Epithelial cell of prostate (primary cell): ENCODE measurements at places on chromosomes 5 and 9.

DNA sequence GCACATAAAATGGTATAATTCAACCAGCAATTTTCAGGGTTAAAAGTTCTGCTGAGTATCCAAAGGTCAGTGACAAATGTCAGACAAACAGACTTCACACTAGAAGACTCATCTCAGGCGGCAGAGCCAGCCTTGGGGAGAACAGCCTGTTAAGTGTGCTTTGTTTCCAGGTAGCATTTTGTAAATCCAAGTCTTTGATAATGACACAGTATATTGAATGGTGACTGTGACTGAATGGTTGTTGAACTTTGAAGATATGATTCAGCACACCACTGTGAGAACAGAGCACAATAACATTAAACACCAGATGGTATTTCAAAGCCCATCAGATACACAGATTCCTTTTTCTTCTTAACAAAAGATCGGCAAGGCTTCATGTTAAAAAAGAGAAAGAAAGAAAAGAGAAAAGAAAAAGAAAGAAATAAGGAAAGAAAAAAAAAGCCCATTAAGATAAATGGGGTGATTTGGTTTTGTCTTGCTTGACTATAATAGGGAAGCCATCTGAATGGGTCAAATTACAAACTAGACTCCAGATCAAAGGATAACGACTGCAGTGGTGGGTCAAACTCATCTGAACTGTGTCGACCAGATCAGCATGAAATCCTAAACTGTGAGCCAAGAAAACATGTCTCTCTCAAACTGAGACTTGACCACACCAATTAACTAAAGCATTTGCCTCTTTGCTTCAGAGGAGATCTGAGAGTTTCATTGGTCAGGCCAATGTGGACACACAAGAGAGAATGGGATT lies 313.0 kb upstream of the ZNF608 start:
- no peak for DNase-seq

DNA sequence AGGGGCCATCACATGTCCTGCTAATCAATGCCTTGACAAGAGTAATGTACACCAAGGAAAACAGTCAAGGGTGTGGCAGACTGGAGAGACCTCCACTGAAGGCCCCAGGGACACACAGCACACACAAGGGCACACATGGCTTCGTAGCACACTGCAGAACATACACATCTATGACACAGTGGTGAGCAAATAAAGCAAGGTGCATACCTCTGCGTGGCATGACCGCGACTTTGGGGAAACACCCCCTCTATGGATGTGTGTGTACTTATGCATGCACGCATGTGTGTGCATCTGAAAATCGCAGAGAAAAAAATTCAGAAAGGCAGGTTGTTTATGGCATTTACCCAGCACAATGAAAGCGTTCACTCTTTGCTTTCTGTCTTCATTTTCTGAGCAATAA lies 20.5 kb downstream of the SEMA4D start:
- DNase-seq: no peak

- DNase-seq: no peak
Measured at GRCh38 chr5:139733010-139733688, 62.5 kb upstream of the PSD2 start.

GRCh38 chr5:159732220-159732619 lies 184.1 kb upstream of the ADRA1B start:
- DNase-seq: no peak

- DNase-seq: no peak
Measured at GRCh38 chr5:14197056-14197455, 53.9 kb downstream of the TRIO start.

DNA sequence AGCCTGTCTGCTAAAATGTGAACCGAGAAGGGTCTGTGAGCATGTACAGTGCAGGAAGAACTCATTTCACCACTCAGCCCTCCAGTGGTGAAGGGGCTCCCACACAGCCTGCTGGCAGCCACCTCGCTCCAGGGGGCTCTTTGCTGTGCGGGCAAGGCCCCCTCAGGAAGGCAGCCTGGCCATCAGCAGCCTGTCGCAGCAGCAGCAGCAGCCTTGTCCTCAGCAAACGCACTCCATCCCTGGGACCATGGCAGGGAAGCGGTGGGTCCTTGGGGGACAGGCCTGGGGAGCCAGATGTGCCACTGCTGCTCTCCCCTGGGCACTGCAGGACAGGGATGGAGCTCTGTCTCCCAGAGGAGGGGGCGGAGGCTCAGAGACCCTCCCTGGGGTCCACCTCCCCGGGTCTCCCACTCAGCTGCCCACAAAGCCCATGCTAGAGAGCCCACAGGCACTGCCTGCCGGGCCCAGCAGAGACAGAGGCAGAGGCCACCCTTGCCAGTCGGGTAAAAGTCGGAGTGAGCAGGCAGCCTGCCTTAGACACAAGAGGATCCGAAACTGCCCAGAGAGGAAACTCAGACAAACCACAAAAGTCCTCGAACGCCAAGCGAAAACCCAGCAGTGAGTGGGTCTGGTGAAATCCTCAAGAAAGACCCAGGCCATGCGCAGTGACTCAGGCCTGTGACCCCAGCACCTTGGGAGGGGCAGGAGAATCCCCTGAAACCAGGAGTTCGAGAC lies 8.0 kb downstream of the BRD3 start:
- DNase-seq: no peak

GRCh38 chr9:79572608-79573411 lies 1.0 kb downstream of the TLE4 start:
- no peak for DNase-seq

GRCh38 chr5:65866837-65867521 lies 59.4 kb upstream of the ERBIN start:
- no peak for DNase-seq

- no peak for DNase-seq
Measured at GRCh38 chr9:133579601-133580418, 29.4 kb downstream of the FAM163B start.

DNA sequence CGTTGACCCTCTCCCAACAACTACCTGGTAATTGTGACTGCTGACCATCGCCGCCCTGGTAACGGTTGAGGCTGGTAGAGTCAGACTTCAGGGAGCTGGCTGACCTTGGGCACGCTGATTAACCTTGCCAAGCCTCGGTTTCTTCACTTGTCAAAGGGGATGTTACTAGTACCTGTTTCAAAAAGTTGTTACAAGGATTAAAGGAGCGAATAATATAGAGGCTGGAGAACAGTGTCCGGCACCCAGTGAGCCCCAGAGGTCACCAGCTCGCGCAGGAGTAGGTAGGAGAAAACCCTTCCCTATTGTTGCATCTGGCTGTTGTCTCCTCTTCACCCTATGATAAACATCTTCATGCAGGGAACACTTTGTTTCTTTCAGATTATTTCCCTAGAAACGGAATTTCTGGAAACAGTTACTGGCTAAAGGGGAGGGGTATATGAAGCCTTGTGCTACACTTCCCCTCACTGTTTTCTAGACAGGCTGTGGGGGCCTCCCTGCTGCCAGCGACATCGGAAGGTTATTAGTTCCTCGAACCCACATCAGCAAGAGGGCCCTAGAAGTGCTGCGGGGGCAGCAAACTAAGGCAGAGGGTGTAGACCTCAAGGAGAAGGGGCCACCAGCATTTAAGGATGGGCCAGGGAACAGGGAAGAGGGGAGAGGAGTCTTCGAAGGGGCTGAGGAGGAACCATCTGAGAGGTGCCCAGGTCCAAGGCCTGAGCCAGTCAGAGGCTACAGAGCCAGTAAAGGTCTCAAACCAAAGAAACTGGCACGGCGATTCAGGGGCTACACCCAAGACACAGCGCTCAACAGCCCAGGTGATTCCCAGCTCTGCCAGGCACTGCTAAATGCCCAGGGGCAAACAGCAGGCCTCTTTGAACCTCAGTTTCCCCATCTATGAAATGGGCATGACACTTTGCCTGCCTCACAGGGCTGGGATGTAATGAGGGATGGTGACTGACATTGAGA lies 37.6 kb downstream of the HRH2 start:
- no peak for DNase-seq

- DNase-seq: no peak
Measured at GRCh38 chr9:85740787-85741094, 1.0 kb downstream of the AGTPBP1 start.

- DNase-seq: no peak
Measured at GRCh38 chr5:104353371-104353770, 790.8 kb upstream of the NUDT12 start.

DNA sequence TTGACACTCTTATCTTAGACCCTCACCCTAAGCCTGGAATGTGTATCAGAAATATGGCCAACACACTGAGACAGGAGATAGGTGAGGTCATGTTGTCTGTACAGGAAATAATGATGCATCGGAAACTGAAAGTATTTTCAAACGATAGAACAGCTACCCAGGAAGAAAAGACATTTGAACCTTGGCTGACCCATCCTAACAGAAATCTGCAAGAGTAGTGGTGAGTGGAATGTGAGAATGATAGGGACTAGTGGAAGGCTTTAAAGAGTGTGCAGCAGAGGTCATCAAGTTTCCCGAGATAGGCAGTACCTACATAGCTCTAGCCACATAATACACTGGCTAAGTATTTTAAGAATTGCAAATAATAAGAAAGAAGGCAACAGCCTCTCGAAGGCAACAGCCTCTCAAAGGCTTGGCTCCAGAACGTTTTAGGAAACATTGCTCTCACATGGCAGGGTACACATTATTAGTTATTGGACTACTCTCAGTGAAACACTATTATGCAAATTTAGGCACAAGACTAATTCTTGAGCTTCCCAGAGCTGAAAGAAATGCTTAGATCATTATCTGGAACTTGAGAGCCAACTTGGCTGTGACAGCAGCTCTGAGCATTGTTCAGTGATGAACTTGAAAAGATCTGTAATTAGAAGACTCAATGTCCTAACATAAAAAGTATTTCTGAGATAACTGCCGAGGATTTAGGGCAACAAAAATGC lies 133.1 kb upstream of the FBXL7 start:
- no peak for DNase-seq

- DNase-seq: no peak
Measured at GRCh38 chr5:77847814-77848290, 71.7 kb upstream of the TBCA start.

GRCh38 chr5:161380486-161380885 lies 166.0 kb downstream of the GABRB2 start:
- DNase-seq: no peak

GRCh38 chr5:55172937-55173686 lies at the start of gene CDC20B:
Gene CDC20B, minus strand, starts transcription at chr5:55173177. Its CDS starts 177 bp downstream, at chr5:55173000.
- DNase-seq: no peak

DNA sequence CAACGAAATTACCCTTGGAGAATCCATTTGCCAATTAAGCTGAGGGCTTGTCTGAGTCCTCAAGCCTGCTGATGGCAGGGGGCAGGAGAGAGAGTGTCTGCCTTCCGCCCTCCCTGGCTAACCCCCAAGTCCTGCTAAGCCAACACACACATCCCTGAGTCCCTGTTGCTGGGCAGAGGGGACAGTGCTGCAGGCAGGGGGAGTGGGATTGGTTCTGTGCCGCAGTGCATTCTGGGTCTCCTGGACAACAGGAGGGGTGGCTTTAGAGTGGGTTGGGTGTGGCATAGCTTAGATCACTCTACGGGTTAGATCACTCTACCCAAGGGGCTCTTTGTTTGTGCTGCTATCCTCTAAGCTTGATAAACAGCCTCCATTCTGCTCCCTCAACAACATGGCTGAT lies 427.7 kb downstream of the CDK5RAP2 start:
- DNase-seq: no peak
